ENCODE measurements at places on chromosomes 4 and X.

- DNase-seq = no peak
These were observed 621.8 kb upstream of the GALNT7 start for GRCh38 chr4:172546782-172547181.

DNA sequence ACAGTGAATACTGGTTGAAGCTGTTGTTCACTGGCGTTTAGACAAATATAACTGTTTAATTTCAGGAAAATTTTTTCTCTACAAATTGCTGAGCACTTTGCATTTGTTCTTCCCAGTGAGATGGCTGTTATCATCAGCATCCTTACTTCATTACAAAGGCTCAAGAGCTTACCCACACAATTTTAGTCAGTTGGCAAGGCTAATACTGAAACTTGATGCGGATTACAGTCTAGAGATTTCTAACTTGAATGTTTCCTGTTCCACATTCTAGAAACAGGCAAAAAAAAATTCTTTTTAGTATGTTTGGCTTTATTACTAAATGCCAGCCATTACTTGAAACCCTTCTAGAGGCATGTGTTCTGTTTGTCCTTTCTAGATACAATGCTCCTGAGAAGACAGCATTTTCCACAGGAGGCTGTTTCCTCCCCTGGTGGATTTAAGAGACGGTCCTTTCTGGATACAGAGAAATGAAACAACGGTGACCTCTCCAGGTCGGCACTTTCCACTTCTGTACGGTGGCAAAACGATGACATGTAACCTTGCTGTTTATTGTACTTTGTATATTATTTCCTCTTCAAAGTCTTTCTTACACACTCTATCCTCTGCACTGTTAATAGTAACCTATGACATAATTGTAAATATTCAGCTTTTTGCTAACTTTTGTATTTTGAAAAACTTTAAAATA lies 80.9 kb downstream of the RFC1 start:
- no peak for DNase-seq

DNA sequence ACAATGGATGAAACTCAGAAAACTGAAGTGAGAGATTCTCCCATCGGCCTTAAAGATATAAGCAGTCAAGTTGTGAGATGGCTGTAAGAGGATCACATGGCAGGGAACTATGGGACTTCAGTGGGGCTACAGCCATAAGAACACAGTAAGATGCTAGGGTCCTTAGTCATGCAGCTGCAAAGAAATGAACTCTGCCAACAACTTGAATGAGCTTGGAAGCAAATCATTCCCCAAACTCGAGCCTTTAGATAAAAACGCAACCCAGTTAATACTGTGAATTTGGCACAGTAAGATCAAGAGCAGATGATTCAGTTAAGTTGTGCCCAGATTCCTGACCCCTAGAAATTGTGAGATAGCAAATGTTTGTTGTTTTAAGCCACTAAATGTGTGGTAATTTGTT lies 117.3 kb downstream of the FAM13A start:
- no peak for DNase-seq

DNA sequence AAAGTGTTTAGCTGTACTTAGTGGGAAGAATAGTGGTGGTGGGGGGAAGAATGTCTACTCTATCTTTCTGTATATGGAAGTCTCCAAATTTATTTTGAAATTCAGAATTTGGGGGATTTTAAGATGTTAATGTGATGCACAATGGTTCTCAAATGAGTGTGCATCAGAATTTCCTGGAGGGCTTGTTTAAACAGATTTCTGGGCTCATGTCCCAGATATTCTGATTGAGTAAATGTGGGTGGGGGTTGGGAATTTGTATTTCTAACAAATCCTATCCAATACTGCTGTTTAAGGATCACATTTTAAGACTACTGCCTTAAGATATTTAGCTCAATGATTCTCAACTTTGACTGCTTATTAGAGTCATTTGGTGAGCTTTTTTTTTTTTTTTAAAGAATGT lies 15.1 kb upstream of the INTS6L start:
- no peak for DNase-seq

GRCh38 chr4:11404431-11404830 lies 24.3 kb downstream of the HS3ST1 start:
- DNase-seq = no peak

DNA sequence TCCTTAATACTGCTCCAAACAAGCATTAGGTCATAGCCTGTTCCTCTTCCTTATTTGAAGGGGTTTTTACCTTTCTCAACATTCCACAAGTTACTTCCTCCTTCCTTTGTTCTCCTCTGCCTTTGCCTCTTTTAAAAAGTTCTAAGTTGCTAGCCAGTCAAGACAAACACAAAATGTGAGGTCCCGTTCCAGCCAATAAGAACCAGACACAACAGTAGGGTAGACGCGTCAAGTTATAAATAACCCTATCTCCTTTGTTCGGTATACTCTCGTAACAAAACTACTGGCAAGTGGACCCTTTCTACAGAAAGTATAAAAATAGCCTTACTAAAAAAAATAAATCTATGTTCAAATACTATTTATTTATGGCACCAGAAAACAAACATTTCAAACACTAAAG lies 6.3 kb upstream of the ACE2 start:
- no peak for DNase-seq

- DNase-seq = no peak
These were observed 248.9 kb downstream of the BCOR start for GRCh38 chrX:39848900-39849299.

GRCh38 chr4:89837993-89838390 lies 1.0 kb upstream of the SNCA start:
- no peak for DNase-seq

- no peak for DNase-seq
These were observed 530.4 kb upstream of the IGFBP7 start for GRCh38 chr4:57640391-57641100.
